Stimulated activated CD8-positive, alpha-beta memory T cell treated with anti-CD3 and anti-CD28 coated beads, Interleukin-12 subunit alpha, Interleukin-12 subunit beta, amount 100 ng/mL, for 4 hours (primary cell): ENCODE measurements at places on chromosomes 11 and 22.

DNA sequence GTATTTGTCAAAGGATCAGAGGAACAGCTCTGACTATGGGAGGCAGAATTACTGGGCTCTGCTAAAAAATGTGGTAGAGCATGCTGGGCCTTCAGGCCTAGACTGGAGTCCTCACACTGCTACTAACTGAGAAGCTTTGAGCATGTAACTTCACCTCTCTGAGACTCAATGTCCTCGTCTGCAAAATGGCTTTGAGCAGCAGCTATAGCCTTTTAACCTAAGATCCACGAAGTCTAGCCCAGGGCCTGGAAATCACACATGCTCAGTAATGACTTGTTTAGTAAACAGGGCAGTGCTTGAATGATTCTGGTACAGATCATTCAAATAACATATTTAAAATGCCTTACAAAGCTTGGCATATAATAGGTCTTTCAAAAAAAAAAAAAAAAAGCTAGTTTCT is 221.7 kb downstream of the NTM start:
- DNase-seq = no peak

GRCh38 chr11:69374110-69374945 is 80.4 kb downstream of the MYEOV start:
- DNase-seq = no peak

- no peak for DNase-seq
Measured at GRCh38 chr11:91047882-91048281, 825.0 kb upstream of the CHORDC1 start.

DNA sequence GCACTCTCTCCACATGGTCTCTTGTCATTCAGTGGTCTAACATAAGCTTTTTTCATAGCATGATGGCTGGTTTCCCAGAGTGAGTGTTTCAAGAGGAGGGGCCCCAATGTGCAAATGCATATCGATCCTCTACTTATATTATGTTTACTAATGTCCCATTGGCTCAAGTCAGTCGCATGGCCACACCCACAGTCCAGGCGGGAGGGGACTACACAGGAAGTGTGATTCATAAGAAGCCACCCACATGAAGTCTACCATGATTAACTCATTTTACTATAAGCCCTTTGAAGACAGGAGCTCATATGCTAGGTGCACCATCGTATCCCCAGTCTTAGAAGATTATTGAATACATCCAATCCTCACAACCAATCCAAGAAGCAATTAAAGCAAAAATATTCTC is 89.5 kb upstream of the ISX start:
- no peak for DNase-seq

DNA sequence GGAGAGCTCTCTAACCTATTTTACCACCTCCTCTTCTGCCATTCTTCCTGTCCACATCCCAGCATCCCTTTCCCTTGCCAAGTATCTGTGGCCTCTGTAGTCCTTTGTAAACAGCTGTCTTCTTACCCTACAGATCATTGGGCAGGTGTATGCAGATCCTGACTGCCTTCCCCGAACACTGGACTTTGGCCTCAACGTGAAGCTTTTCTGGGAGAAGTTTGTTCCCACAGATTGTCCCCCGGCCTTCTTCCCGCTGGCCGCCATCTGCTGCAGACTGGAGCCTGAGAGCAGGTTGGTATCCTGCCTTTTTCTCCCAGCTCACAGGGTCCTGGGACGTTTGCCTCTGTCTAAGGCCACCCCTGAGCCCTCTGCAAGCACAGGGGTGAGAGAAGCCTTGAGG is 17.3 kb downstream of the PIK3IP1 start:
- DNase-seq = no peak

DNA sequence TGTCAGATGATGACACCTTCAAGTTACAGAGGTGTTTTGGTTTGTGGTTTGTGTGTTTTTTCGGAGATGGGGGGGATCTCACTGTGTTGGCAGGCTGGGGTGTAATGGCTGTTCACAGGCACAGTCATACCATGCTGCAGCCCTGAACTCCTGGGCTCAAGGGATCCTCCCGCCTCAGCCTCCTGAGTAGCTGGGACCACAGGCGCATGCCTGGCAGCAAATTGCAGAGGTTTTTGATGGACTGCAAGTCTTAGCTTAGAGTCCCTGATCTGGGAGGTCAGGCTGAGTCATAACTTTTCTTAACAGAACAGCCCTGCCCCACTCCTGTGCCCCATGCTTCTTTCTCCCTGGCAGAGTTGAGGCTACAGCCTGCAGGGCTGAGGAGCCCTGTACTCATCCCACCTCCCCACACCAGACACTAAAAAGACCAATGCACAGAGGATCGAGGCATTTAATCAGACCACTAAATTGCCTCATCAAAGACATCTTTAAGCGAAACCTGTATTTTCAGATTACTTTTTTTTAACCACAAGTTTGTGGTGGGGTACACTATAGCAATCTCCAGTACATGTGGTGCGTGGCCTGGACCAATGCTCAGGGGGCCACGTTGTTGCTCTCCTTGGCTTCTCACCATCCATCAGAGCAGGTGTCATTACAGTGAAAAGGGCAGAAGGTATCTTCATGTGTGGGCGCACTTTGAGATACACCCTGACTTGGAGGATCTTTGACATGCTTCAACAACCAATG is 17.1 kb upstream of the ADORA2A start:
- no peak for DNase-seq

DNA sequence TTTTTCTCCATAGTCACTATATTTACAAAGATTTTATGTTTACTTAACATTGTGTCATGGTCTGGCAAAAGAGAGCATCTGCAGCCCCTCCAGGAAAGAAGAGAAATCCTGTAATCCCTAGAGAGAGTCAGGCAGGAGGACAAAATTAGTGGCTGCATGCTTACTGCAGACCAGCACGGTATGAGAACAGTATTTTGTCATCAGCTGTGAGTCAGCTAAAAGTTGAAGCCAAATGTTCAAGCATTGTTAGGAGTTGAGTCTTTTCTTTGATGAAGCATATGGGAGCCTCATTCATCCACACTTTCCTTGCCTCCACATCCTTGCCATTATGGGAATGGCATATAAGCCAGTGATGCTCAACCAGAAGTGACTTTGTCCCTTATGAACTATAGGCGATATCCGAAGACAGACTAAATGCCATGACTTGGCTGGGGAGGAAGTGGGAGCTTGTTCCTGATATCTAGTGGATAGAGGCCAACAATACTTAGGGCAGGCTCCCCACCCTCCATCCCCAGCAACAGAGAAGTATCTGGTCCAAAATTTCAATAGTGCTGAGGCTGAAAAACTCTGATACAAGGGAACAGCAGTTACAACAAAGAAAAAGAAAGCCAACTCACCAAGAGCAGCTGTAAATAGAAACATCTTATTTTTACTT is 112.0 kb upstream of the OR5AK2 start:
- no peak for DNase-seq

DNA sequence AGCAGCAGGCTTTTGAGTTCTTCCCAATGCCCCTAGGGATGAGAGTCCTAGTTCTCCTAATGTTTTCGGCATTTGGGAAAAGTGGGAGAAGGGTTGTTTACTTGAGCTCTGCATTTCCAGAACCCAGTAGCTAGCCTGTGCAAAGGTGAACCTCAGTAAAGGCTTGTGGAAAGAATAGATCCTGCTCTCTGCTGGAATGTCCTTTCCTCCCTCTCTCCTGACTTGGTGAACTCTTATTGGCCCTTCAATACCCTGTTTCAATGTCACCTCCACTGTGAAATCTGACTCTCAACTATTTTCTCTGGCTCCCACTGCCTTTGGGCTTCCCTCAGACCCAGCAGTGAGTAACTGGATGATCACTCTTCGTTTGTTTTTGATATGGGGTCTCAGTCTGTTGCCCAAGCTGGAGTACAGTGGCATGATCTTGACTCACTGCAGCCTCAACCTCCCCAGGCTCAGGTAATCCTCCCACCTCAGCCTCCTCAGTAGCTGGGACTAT is 2.4 kb upstream of the UVRAG start:
- no peak for DNase-seq

- no peak for DNase-seq
Measured at GRCh38 chr11:1209371-1210057, 13.4 kb upstream of the MUC5B start.

GRCh38 chr11:44267750-44268613 is 42.0 kb downstream of the ALX4 start:
- no peak for DNase-seq

GRCh38 chr22:50305923-50306566 is 1.4 kb downstream of the PLXNB2 start:
- no peak for DNase-seq

- no peak for DNase-seq
Measured at GRCh38 chr11:122633219-122633829, 22.2 kb upstream of the UBASH3B start.

GRCh38 chr11:129584316-129584715 is 208.7 kb downstream of the BARX2 start:
- no peak for DNase-seq

GRCh38 chr11:267491-267994 is 10.7 kb upstream of the NLRP6 start:
- DNase-seq = no peak

DNA sequence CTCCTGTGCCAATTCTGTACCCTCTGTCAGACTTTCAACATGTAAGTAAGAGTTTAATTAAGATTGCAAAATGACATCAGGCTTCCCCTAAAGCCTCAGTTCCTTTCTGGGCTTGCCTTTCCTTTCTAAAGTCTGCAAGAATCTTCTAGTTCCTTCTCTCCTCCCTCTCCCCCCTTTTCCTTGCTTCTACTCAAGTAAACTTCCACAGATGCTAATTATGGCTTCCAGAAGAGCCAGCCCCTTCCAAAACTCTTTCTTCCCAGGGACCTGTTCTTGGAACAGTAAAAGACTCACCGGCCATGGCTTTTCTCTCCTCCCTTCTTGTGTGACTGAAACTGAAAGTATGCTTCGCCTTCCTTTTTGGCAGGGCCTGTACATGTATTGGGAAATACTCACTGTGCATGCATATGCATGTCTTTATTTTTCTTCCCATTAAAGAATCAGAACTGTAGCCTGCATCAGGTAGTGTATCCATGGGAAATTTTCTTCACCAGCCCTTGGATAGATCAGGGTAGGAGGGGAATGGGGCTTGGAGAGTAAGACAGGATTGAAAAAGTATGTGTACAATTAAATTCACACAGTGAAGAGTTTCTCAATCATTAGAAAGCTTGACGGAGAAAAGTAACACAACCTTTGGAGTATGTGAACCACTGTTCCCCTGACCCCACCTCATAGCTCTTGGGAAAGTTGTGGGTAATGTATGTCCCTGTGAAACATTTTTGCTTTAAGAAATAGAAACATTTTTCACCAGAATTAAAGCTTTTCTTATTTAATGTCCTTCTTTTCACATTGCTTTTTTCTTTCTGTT is at the start of gene CASP1:
TSS of gene CASP1 (minus strand) at position 332 of the 808 bp plus-strand sequence. CDS start at position 301, 31 bp downstream.
- no peak for DNase-seq

DNA sequence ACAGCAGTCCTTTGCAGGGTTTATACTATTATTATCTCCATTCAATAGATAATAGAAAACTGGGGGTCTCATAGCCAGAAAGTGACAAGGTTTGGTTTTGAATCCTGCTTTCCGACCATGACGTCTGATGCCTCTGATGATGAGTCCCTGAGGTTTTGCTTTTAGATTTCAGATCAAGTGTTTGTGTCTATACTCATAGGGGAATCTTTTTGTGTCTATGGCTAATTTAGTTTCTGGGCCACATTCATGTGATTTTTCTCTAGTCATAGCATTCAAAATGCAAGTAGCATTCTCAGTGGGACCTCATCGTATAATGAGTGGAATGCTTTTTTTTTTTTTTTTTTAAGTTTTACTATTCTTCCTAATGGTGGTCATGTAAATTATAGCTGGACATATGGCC is 72.9 kb downstream of the TNRC6B start:
- no peak for DNase-seq

- no peak for DNase-seq
Measured at GRCh38 chr11:121104312-121104762, 3.3 kb downstream of the TECTA start.

DNA sequence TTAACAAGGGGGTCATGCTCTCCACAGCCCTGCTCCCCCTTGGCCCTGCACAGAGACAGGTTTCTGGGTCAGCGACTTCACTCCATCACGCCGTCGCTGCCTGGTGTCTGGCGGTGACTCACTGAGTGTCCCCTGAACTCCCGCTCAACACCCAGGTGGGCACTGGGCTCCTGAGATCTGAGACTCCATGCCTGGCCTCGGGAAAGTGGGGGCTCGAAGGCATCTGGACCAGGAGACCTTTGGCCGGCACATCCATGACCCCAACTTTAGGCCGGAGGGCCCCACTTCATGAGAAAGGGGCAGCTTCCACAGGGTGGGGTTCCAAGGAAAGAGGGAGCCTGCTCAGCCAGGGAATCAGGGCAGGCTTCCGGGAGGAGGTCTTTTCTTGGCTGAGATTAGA is 79.3 kb upstream of the PRR5 start:
- DNase-seq = no peak

- DNase-seq = no peak
Measured at GRCh38 chr11:122343210-122343609, 227.2 kb upstream of the BLID start.
